ENCODE measurements at places on chromosomes 1 and 21. TPM values are rescaled to one million over a fixed set of nuclear protein-coding genes. Genes with fewer than 3 reads are reported as not detected.

Gene KCNE2
- not detected for total RNA-seq

- DNase-seq: peak; percentile 35
These were observed 23.9 kb downstream of the TRPM2 start for GRCh38 chr21:44377201-44377921.

- no peak for DNase-seq
These were observed 12.5 kb downstream of the SMIM12 start for GRCh38 chr1:34847094-34847493.

Gene ALG14
- 5.4 TPM for total RNA-seq

Gene AJAP1
- 0.63 TPM for total RNA-seq

DNA sequence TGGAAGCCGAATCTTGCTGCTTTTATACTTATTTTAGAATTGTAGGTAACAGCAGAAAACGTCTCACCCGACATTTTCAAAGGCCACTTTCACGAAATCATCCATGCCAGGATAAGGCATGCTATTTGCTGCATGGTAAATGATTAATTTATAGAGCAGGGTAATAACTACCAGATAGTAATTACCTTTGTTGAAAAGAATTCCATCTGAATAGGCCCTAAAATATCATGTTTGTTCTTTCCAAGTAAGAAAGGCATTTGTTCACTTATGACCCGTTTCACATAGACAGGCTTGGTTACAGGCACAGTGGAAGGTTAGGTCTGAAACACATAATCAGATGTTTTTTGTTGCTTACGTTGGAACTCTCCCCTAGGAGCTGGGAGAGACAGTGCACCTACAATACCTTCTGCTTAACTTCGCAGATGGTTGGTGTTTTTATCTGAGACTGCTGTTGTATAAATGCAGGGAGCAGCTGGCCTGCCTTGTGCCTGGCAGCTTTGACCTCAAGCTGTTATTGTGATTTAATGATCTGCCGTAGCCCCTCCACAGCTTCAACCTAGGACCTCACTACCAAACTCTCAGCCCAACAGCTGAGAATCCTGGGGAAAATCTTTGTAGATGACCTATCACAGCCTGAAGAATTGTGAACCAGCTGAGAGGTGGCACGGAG, 1.6 kb downstream of the SLC44A3 start:
- no peak for DNase-seq

GRCh38 chr1:181104790-181105133, 16.3 kb downstream of the IER5 start:
- DNase-seq: no peak

Gene FAM151A
- total RNA-seq: 78.9 TPM

Gene RNU1-3
- 1,159 TPM for total RNA-seq

- DNase-seq: peak; percentile 75
These were observed 3.0 kb downstream of the MTARC2 start for GRCh38 chr1:220751111-220751510.

Gene S100A14
- 4.9 TPM for total RNA-seq

DNA sequence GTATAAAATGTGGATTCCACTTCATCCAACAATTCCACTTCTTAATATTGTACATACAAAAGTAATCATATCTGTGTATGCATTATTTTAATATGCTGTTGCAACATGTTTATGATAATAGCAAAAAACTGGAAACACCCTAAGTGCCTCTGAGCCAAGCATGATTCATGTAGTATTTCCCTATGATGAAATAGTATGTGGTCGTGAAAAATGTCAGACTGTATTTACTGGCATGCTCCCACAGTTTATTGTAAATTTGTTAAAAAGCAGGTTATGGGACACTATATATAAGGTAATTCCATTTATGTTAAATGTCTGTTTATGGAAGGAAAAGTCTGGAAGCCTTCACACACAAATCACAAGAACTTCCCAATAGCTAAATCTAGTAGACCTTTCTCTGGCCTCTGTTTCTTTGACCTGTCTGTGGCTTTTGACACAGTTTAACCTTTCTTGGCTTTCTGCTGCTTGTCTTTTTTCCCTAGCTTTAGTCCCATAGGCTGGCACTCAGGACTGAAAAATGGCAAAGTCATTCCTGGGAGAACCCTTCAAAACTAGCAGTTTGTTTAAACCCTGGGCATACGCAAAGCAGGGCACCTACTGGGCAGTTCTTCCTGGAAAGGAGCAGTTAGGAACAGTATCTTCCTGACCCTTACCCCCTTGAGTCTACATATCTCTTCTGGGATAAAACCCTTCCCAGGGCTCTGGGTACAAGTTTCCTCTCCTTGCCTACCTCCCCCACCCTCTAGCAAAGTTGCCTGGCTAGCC, 65.4 kb upstream of the ARTN start:
- no peak for DNase-seq

DNA sequence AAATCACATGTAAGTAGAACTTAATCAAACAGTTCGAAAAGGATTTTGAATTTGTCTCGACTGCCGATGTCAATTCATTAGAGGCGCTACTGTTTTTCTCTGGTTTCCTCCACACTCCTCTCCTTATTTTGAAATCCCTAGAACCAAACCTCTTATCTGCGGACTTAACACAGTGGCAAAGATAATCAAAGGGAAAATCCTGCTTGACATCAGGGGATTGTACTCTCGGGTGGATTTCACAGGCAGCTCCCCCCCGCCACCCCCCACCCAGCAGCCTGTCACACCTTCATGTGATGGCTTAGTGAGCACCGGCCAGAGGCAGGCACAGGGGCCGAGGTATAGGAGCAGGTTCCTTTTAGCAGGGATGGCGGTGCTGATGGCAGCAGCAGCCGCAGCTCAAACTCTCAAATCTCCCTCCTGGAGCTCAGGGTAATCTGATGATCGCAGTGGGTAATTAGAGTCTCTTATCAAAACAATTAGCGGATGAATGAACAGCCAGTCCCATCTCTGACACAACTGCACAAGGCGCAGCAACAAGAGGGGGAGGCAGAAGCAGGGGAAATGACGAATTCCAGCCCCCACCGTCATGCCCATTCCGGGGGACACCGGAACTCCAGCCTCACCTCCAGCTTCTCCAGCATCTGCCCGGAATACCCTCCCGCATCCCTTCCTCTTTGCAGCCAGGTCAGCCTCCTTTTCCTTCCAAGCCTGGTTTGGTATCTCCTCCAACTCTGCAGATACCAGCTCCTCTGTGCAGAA, 80.3 kb downstream of the SSBP3 start:
- no peak for DNase-seq

- no peak for DNase-seq
These were observed 11.3 kb downstream of the SPATA17 start for GRCh38 chr1:217642455-217642854.

Gene CD1E
- not detected for total RNA-seq

Gene LMOD1
- total RNA-seq: 1.0 TPM

DNA sequence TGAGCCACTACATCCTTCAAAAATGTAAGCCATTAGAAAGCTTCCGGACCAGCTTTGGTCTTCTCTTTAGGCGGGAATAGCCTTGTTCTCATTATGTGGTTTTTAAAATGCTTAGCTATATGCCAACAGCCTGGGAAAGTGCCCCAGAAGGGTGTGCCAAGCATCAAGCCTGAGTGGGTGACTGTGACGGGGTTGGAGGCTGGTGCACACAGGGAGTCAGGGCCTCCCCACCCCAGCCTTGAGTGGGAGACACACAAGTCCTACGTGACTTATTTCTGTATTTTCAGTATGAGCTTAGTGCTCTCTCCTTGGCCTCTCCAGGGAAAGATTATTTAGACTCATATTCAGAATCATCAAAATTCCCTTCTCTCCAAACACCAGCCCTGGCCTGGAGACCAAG, 9.8 kb downstream of the UBASH3A start:
- DNase-seq: no peak

- no peak for DNase-seq
These were observed 17.6 kb downstream of the CRB1 start for GRCh38 chr1:197285526-197286205.

GRCh38 chr1:165073185-165074007, 283.1 kb downstream of the LMX1A start:
- no peak for DNase-seq

Gene NCAM2
- 0.53 TPM for total RNA-seq

Gene RAB3GAP2
- 18.3 TPM for total RNA-seq

DNA sequence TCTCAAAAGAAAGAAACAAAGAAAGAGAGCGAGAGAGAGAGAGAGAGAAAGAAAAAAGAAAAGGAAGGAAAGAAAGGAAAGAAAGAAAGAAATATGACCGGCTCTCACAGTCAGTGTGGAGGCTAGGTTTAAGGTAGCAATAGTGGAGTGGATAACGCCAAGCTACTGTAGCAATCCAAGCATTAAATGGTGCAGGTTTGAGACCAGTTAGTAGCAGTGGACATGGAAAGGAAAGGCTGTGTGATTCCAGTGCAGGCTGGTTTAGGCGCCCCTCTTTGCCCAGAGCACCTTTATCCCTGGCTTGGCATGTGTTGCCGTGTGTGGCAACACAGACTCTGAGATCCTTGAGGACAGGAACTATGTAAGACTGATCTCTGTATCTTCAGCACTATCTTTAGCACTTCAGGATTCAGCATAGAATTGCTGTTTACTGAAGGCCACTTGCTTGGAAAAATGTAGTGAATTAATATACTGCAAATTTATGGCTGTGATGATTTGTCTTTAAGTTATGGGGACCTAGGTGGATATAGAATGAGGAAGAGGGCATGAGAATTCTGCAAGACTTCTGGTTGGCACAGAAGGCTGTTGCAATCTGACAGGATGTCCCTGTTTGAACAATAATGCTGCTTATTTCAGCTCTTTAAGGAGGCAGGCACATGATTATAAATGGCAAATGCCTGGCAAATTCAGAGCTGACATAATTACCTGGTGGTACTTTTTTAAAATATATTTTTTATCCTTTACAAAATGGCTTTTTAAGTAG, 10.8 kb upstream of the OSBPL9 start:
- DNase-seq: no peak

Gene SZT2
- 21.3 TPM for total RNA-seq

- no peak for DNase-seq
These were observed 54.6 kb upstream of the PRKACB start for GRCh38 chr1:84089465-84089864.

- DNase-seq: no peak
These were observed 5.6 kb downstream of the MAD2L2 start for GRCh38 chr1:11675325-11675724.

Gene GRIK3
- 0.03 TPM for total RNA-seq

DNA sequence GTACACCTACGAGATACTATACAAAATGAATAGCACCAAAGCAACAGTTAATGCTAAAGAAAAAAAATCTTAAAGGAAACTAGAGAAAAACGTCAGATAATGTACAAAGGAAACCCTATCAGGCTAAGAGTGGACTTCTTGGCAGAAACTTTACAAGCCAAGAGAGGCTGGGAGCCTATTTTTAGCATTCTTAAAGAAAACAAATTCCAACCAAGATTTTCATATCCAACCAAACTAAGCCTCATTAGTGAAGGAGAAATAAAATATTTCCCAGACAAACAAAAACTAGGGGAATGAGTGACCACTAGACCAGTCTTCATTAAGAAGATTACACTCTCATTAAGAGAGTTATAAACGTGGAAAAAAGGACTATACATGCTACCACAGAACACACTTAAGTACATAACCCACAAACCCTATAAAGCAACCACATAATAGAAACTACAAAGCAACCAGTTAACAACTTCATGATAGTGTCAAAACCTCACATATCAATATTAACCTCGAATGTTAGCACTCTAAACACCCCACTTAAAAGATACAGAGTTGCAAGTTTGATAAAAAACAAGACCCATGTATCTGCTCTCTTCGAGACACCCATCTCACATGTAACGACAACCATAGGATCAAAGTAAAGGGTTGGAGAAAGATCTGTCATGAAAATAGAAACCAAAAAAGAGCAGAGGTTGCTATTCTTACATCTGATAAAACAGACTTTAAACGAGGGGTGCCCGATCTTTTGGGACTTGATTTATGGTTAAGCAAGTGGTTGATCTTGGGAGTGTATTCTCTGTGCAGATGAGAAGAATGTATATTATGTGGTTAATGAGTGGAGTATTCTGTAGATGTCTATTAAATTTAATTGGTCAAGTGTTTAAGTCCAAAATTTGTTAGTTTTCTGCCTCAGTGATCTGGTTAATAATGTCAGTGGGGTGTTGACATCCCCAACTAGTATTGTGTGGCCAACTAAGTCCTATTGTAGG, 1301.4 kb downstream of the PLA2G4A start:
- no peak for DNase-seq

- no peak for DNase-seq
These were observed 102.1 kb downstream of the SNX7 start for GRCh38 chr1:98763488-98764150.

- peak; percentile 22 for DNase-seq
These were observed 25.2 kb upstream of the TTC22 start for GRCh38 chr1:54826226-54826816.

- no peak for DNase-seq
These were observed 56.0 kb downstream of the ADARB1 start for GRCh38 chr21:45130324-45130774.

Gene THEM5
- total RNA-seq: not detected

Gene LCE1B
- not detected for total RNA-seq

Gene SLC30A10
- total RNA-seq: 59.4 TPM

Gene OR10J1
- not detected for total RNA-seq

Gene RUNX3
- total RNA-seq: 0.86 TPM

Data from left lobe of liver (tissue), 2 donors.